ENCODE measurements at places on chromosomes 6 and 20. TPM values are rescaled to one million over a fixed set of nuclear protein-coding genes. Genes with fewer than 3 reads are reported as not detected.

GRCh38 chr6:44116641-44117382 lies 10.4 kb downstream of the MRPL14 start:
- DNase-seq = no peak
- peaks cover 29% of the 10 kb centered on the region for H3K4me1 ChIP-seq
- H3K4me3 ChIP-seq = no peak overlapping the region
- H3K27me3 ChIP-seq = no peaks in the 10 kb centered on the region
- peak overlapping the region; percentile 46 for H3K27ac ChIP-seq

DNA sequence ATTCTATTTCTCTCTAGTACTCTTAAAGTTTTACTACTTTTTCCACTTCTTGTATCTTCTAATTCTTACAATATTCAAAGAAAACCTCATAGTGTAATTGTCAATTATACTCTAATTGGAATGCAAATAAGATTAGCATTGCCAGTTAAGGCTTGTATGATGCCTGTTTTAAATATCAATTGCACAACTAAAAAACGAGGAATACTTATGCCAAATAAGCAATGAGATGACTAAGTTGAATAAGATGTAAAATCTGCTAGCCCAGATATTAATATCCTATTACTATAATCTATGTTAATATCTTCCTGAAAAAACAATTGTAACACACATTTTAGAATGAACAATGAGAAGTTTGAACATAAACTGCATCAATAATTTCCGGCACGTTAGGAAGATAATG lies 13.3 kb upstream of the AKAP7 start:
- peaks cover 7% of the 10 kb centered on the region for H3K4me1 ChIP-seq
- no peaks in the 10 kb centered on the region for H3K27me3 ChIP-seq
- no peak overlapping the region for H3K4me3 ChIP-seq
- no peak overlapping the region for H3K27ac ChIP-seq
- no peaks in the 10 kb centered on the region for H3K36me3 ChIP-seq
- no peak for DNase-seq

- H3K4me1 ChIP-seq = peaks cover 40% of the 10 kb centered on the region
- H3K36me3 ChIP-seq = no peaks in the 10 kb centered on the region
- no peak for DNase-seq
- no peak overlapping the region for H3K27ac ChIP-seq
- H3K4me3 ChIP-seq = no peak overlapping the region
These were observed 49.5 kb downstream of the DOK5 start for GRCh38 chr20:54524849-54525248.

DNA sequence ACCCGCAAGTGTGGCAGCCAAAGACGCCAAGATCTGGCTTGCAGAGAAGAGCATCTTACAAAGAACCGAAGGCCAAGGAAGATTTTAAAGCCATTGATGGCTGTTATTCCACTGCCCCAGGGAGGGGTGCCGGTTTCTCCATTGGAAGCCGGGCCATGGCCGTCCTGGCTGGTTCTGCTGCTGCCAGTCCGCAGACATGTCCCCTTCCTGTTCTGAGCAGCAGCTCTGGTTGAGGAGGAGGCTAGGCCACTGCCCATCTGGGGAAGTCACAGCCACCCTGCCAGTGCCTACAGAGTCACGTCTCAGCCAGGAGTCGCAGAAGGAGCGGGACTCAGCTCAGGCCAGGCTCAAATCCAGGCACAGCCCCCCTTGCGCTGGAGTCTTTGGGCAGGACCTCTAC lies 42.6 kb upstream of the MRGBP start:
- 0 out of 2 replicates have a peak, but pooled peaks cover 3% of the 10 kb centered on the region for H3K4me1 ChIP-seq
- no peak for DNase-seq
- H3K27ac ChIP-seq = no peak overlapping the region

DNA sequence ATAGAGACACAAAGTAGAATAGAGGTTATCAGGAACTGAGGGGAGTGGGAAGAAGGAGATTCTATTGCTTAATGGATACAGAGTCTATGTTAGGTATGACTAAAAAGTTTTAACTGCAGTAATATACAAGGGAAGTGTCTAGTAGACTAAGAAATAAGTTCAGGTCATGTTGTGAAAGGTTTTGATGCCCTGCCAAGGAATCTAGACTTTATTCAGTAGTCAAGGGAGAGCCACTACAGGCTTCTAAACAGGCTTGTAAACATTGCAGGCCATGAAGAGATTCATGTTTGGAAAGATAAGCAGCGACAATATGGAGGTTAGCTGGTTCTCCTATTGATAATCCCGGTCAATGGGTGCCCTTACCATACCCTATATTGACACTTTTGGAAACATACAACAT lies 352.8 kb upstream of the SOX4 start:
- H3K4me3 ChIP-seq = no peak overlapping the region
- H3K27ac ChIP-seq = no peak overlapping the region
- no peaks in the 10 kb centered on the region for H3K27me3 ChIP-seq
- peaks cover 17% of the 10 kb centered on the region for H3K36me3 ChIP-seq
- H3K4me1 ChIP-seq = peaks cover 7% of the 10 kb centered on the region

DNA sequence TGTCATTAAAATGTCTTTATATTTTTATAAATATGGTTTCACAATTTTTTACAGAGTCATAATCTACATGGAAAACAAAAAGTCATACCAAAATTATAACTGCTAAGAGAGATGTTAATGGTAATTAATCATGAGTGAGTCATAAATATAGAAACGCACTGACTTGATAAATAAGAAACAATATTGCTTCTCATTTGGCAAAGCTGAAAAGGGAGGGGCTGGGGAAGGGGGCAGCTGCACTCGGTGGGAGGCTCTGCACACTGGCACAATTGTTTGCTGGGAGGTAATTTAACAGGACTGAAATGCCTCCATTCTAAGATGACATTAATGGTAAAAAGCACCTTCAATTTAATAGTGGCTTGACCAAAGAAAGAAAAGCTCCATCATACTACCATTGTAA lies 133.3 kb upstream of the AGPAT4 start:
- peaks cover 8% of the 10 kb centered on the region for H3K4me1 ChIP-seq
- no peaks in the 10 kb centered on the region for H3K27me3 ChIP-seq
- no peak overlapping the region for H3K27ac ChIP-seq
- no peak for DNase-seq

DNA sequence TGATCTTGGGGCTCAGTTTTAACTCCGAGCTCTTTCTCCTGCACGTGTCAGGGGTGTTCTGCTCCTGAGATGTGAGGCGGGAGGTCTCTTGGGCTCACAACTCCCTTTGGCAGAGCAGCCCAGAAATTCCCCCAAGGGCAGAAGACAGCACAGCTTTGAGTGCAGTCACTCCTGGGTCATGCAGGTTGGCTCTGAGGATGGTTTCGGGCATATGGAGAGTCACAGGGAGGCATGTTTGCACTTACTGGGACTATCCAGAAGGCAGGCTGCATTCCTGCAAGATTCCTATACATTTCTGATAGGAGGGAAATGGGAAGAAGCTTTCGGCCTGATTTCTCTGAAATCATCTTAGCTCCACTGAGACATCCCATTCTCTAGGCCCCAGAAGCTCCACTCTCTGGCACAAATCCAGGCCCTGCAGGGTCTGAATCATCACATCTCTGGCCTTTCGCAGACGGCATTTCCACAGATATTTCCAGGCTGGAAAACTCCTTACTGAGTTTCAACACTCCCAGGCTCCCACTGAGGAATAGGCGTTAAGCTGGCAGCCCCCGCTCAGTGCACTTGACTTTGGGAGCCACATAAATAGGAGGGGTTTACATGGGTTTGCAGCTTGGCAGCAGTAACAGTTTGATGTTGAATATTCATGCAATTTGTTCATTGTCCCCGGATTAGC lies 39.7 kb downstream of the AGPAT4 start:
- H3K27ac ChIP-seq = peak overlapping the region; percentile 52
- no peaks in the 10 kb centered on the region for H3K27me3 ChIP-seq
- H3K36me3 ChIP-seq = peaks cover 17% of the 10 kb centered on the region
- DNase-seq = no peak

GRCh38 chr20:10541668-10542411 lies 106.7 kb downstream of the SLX4IP start:
- no peak for DNase-seq
- H3K4me1 ChIP-seq = peaks cover 39% of the 10 kb centered on the region
- no peak overlapping the region for H3K27ac ChIP-seq
- no peaks in the 10 kb centered on the region for H3K27me3 ChIP-seq
- no peaks in the 10 kb centered on the region for H3K36me3 ChIP-seq
- H3K4me3 ChIP-seq = no peak overlapping the region

- no peak overlapping the region for H3K4me3 ChIP-seq
- no peaks in the 10 kb centered on the region for H3K36me3 ChIP-seq
- peaks cover 53% of the 10 kb centered on the region for H3K4me1 ChIP-seq
- H3K27ac ChIP-seq = peak overlapping the region; percentile 5
These were observed 177.6 kb downstream of the ARID1B start for GRCh38 chr6:156954816-156955215.

The ECT2L gene
- total RNA-seq = not detected

The MUCL3 gene
- total RNA-seq = 0.21 TPM

The TMEM74B gene
- 10.9 TPM for total RNA-seq

The VGLL2 gene
- not detected for total RNA-seq

GRCh38 chr20:8315639-8316573 lies 183.8 kb downstream of the PLCB1 start:
- H3K36me3 ChIP-seq = no peaks in the 10 kb centered on the region
- no peak overlapping the region for H3K27ac ChIP-seq
- H3K27me3 ChIP-seq = no peaks in the 10 kb centered on the region

GRCh38 chr20:57663681-57664451 lies 43.6 kb upstream of the ZBP1 start:
- no peak overlapping the region for H3K27ac ChIP-seq
- no peak overlapping the region for H3K4me3 ChIP-seq
- peaks cover 42% of the 10 kb centered on the region for H3K4me1 ChIP-seq
- no peaks in the 10 kb centered on the region for H3K27me3 ChIP-seq

The MAK gene
- 0.21 TPM for total RNA-seq

The LY6G6C gene
- total RNA-seq = 0.21 TPM

The HDDC2 gene
- total RNA-seq = 75.7 TPM

- DNase-seq = no peak
- no peak overlapping the region for H3K27ac ChIP-seq
- no peak overlapping the region for H3K4me3 ChIP-seq
- no peaks in the 10 kb centered on the region for H3K4me1 ChIP-seq
- H3K27me3 ChIP-seq = peaks cover 3% of the 10 kb centered on the region
These were observed 52.9 kb upstream of the CTNNBL1 start for GRCh38 chr20:37640600-37641561.

- peaks cover 25% of the 10 kb centered on the region for H3K4me1 ChIP-seq
- DNase-seq = no peak
- H3K4me3 ChIP-seq = no peak overlapping the region
- peaks cover 27% of the 10 kb centered on the region for H3K36me3 ChIP-seq
- H3K27ac ChIP-seq = no peak overlapping the region
- H3K27me3 ChIP-seq = no peaks in the 10 kb centered on the region
These were observed 6.5 kb upstream of the CAPN11 start for GRCh38 chr6:44152109-44152461.

The CALHM5 gene
- 0.07 TPM for total RNA-seq

DNA sequence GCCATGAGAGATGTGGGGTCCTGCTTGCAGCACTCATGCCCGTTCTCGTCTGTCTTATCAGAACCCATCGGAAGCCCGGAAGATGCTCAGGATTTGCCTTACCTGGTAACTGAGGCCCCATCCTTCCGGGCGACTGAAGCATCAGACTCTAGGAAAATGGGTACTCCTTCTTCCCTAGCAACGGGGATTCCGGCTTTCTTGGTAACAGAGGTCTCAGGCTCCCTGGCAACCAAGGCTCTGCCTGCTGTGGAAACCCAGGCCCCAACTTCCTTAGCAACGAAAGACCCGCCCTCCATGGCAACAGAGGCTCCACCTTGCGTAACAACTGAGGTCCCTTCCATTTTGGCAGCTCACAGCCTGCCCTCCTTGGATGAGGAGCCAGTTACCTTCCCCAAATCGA lies 8.3 kb downstream of the PI16 start:
- no peaks in the 10 kb centered on the region for H3K27me3 ChIP-seq
- no peak overlapping the region for H3K27ac ChIP-seq
- H3K4me1 ChIP-seq = peaks cover 15% of the 10 kb centered on the region

The DCDC2 gene
- 1.4 TPM for total RNA-seq

GRCh38 chr6:128757961-128758360 lies 125.0 kb upstream of the LAMA2 start:
- H3K27me3 ChIP-seq = no peaks in the 10 kb centered on the region
- peaks cover 8% of the 10 kb centered on the region for H3K4me1 ChIP-seq
- H3K36me3 ChIP-seq = peaks cover 4% of the 10 kb centered on the region
- no peak overlapping the region for H3K27ac ChIP-seq
- no peak overlapping the region for H3K4me3 ChIP-seq

The PRELID3B gene
- total RNA-seq = 48.7 TPM

- H3K36me3 ChIP-seq = no peaks in the 10 kb centered on the region
- H3K4me1 ChIP-seq = no peaks in the 10 kb centered on the region
- no peak overlapping the region for H3K4me3 ChIP-seq
- no peak for DNase-seq
- H3K27me3 ChIP-seq = no peaks in the 10 kb centered on the region
These were observed 298.0 kb downstream of the QKI start for GRCh38 chr6:163712566-163712961.

DNA sequence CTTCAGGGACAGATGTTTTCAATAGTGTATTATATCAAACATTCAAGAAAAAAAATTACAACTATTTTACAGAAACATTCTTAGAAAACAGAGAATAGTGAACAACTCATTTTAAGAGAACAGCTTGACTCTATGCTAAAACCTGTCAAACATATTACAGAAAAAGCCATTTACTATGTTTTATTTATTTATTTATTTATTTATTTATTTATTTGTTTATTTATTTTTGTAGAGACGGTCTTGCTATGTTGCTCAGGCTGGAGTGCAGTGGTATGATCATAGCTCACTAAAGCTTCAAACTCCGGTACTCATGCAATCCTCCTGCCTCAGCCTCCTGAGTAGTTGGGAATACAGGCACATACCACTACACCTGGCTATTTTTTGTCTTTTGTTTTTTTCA lies 317.9 kb upstream of the HTR1E start:
- H3K27ac ChIP-seq = no peak overlapping the region
- peaks cover 7% of the 10 kb centered on the region for H3K4me1 ChIP-seq
- DNase-seq = no peak

- DNase-seq = no peak
- no peaks in the 10 kb centered on the region for H3K4me1 ChIP-seq
- H3K27me3 ChIP-seq = no peaks in the 10 kb centered on the region
- H3K27ac ChIP-seq = no peak overlapping the region
- no peaks in the 10 kb centered on the region for H3K36me3 ChIP-seq
These were observed 158.3 kb upstream of the EEF1E1 start for GRCh38 chr6:8260610-8261009.

The LTA gene
- 0.87 TPM for total RNA-seq

DNA sequence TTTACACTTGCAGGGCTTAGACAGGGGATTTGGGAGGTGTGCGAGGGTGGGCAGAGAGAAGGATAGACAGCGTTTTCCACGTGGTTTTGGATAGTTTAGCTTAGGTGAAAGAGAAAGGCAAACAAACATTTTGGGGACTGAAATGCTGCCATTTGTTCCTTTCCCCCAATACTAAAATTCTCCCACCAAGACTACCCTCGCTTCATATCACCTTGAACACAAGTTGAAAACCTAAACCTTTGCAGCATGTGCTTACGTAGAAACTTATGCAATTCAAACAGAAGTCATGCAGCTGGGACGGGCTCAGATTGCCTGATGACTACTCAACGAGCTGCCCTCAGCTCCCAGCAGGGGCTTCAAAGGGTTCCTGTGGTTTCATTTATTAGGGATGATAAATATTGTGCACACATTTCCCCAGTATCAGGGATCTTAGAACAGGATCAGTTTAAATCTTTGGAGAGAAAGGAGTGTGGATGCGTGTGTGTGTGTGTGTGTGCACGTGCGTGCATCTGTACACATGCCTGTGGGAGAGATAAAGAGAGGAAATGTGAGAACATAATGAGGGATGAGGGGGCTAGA lies 77.3 kb downstream of the SLC22A23 start:
- H3K27ac ChIP-seq = peak overlapping the region; percentile 61
- H3K27me3 ChIP-seq = no peaks in the 10 kb centered on the region
- H3K36me3 ChIP-seq = no peaks in the 10 kb centered on the region
- DNase-seq = no peak

The EEF1A1 gene
- total RNA-seq = 11,564 TPM

GRCh38 chr6:137798846-137799245 lies 68.2 kb upstream of the TNFAIP3 start:
- peaks cover 6% of the 10 kb centered on the region for H3K4me1 ChIP-seq
- no peak overlapping the region for H3K4me3 ChIP-seq
- no peak for DNase-seq
- H3K27me3 ChIP-seq = no peaks in the 10 kb centered on the region

The FUT9 gene
- total RNA-seq = 3.5 TPM
